Suprapubic skin (tissue), 4 donors: ENCODE measurements at places on chromosomes 4 and X. TPM values are rescaled to one million over a fixed set of nuclear protein-coding genes. Genes with fewer than 3 reads are reported as not detected.

Gene SPANXA2
- total RNA-seq, result not detected

Gene PASD1
- not detected for total RNA-seq

Gene CFP
- total RNA-seq, result 1.3 TPM

Gene NLRP2B
- not detected for total RNA-seq

Gene GABRB1
- not detected for total RNA-seq

Gene CPXCR1
- not detected for total RNA-seq

Gene ITIH6
- not detected for total RNA-seq

Gene AFF2
- total RNA-seq, result 0.72 TPM

Gene TRIM61
- total RNA-seq, result not detected

Gene DCAF8L2
- not detected for total RNA-seq

Gene VCX3A
- total RNA-seq, result not detected
